ENCODE measurements at places on chromosomes 5 and 9.

DNA sequence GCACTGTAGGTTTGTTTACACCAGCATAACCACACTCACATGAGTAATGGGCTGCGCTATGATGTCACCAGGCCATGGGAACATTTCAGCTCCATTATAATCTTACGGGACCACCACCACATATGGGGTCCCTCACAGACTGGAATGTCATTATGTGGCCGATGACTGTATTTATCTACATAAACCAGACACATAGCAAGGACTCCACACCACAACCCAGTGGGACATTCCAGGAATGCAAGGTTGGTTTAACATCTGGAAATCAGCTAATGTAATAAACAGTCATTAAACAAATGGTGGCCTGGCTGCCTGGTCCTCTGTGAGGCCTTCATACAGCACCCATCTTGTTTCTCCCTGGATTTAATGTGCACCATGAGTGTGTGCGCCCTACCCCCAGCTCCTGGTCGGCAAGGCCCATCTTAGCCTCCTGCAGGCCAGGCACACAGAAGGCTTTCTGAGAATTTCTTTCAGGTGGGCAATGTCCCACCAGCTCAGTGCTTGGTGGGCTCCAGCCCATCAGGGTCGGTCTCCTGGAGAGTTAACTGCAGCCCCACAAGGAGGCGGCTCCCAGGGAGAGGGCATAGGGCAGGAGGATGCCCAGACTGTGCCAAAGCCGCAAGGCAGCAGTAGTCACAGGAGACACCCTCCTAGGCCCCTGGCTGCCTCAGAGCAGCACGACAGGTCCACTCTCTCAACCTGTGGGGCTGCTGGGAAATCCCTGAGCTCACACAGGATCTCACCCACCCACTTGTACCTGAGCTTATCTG is 35.9 kb upstream of the SARDH start:
- no peak for DNase-seq

GRCh38 chr5:1997640-1998347 is 115.1 kb upstream of the IRX4 start:
- DNase-seq: no peak

- DNase-seq: no peak
Observed at GRCh38 chr5:143488381-143488780, 84.9 kb upstream of the NR3C1 start.

- no peak for DNase-seq
Observed at GRCh38 chr9:5002811-5003210, 17.7 kb downstream of the JAK2 start.

GRCh38 chr9:83299094-83299493 is 236.2 kb upstream of the RASEF start:
- DNase-seq: no peak

DNA sequence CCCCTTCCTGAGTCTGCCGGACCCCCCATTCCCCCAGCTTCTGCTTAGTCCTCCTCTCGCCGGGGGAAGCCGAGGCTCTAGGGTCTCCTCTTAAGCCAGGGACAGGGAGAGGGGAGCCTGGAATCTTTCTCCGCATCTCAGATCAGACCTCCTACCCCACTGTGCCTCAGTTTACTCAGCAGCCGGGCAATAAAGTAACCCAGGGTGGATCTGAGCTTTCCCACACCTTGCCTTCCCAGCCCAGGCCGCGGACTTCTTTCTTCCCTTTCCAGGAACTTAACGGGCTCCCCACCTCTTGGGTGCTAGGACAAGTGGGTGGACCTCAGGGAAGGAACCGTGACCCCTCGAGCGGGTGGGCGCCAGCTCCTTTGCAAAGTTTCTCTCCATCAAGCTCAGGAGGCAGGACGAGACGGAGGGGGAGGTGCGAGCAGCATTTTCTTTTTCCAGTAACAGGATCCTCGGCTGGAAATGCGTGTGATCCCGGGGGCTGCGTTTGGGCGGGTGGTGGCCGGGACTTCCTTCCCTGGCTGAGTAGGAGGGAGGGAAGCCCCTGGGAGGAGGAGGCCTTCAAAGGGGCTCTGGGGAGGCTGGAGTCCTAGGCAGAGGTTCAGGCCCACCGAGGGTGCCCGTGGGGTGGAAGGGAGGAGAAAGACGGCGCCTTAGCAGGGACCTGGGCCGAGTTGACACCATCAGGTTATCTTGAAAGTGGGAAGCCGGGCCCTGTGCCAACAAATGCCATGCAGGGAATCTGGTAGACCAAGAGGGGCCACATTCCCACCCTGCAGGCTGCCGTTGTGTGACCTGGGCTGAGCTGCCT is 795 bp downstream of the DAB2IP start:
- DNase-seq: peak; percentile 71

DNA sequence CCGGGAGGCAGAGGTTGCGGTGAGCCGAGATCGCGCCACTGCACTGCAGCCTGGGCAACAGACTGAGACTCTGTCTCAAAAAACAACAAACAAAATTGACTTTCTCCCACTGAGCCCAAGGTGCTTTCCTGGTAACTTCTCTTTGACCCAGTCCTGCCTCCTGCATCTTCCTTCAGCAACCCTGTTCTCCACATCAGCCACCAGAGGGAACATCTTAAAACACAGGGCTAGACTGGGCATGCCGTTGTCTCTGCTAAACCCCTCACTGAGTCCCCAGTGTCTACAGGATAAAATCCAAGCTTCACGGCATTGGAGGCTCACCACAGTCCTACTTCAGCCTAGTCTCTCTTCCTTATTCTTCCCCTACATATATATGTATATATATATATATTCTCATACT is 39.8 kb upstream of the KCNMB1 start:
- DNase-seq: no peak

DNA sequence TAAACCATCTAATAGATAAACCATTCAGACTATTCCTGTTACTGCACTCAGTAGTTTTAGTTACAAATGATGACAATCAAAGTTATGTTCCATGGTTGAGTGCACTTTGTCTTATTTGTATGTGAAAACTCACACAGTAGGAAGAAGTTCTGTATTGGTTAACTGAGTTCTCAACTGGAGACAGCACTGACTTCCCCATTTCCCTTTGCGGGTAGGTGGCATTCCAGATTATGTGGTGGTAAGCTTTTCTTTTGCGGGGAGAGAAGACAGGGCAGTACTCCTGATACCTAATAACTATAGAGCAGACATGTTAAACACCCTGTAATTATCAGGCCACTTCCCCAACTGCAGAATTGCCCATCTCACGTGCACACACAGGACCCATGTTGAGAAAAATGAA is 24.4 kb downstream of the TARS1 start:
- DNase-seq: no peak

- no peak for DNase-seq
Observed at GRCh38 chr5:143955141-143955540, 143.2 kb downstream of the HMHB1 start.

DNA sequence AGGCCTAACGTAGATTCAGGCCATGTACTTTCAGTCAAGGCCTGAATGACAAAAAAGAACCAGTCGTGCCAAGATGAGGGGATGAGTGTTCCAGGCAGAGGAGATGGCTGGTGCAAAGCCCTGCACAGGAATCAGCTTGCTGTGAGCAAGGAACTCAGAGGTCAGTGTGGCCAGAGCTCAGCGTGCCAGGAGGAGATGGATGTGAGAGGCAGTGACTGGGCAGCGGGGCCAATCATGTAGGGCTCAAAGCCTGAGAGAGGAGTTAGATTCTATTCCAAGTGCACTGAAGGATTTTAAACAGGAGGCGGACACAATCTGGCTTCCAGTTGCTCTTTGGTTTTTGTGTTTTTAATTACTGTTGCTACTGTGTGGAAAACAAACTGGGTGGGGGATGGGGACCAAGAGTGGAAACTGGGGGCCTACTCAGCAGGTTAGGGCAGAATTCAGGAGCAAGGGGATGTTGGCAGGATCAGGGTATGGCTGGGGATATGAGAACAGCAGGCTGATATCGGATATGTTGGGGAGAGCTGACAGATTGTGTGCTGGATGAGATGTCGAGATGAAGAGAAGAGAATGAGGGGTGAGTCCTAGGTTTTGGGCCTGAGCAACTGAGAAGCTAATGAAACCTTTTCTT is 64.3 kb downstream of the ANGPTL2 start:
- DNase-seq: no peak

DNA sequence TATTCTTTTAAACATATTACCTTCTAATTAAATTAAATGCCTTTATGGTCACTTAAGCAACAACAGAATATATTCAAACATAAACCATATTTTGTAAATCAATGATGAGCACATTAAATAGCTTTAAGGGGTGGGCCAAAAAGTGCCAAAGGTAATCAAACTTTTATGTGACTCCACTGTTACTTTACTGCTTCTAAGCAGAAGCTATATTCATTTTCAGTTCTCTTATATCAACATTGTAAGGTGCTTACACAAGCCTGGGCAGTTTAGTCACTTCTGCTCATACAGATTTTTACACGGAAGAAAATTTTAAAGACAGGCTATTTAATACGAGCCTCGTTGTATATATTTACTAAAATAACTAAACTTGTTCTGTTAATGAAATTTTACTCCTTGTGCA is 29.9 kb downstream of the RFX3 start:
- no peak for DNase-seq

DNA sequence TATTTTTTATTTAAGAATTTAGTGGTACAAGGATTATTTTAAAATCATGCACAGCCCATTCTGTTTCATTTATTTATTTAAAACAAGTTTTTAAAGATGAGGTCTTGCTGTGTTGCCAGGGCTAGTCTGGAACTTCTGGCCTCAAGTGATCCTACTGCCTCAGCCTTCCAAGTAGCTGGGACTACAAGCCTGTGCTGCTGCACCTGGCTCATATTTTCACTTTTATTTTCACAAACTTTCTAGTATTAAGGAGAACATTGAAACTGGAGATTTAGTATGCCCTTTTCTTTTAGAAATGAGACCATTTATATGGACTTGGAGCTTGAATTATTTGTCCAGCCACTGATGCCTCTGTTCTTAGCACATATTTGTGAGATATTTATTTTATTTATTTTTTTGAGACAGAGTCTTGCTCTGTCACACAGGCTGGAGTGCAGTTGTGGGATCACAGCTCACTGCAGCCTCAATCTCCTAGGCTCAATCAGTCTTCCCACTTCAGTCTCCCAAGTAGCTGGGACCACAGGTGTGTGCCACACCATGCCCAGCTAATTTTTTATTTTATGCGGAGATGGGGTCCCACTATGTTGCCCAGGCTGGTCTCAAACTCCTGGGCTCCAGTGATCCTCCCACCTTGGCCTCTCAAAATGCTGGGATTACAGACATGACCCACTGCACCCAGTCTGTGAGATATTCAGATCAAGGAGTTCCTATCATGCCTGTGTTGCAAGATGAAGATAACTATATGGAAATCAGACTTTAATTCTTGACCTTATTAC is 7.4 kb downstream of the DMXL1 start:
- no peak for DNase-seq

- no peak for DNase-seq
Observed at GRCh38 chr9:133472753-133473378, 6.0 kb downstream of the SLC2A6 start.

- DNase-seq: no peak
Observed at GRCh38 chr9:16727452-16728136, 142.9 kb downstream of the BNC2 start.

GRCh38 chr5:124889486-124889825 is 143.0 kb upstream of the ZNF608 start:
- DNase-seq: no peak

DNA sequence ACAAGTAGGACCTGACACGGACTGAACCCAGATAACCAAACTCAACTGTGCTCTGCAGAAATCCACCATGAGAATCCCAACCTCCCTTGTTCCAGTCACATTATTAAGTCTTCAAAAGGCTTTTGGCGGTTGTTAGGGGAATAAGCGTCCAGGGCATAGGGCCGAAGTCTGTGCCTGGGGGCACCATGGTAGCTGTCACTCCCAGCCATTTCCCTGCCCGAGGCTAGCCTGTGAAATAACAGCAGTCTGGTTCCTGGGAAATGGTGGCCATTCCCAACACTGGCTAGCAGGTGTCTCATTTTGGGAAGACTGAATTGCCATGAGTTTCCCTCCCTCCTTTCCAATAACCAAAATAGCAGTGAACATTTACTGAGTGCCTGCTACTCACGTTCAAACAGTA is 122.2 kb downstream of the CRB2 start:
- DNase-seq: no peak

GRCh38 chr5:92980491-92980890 is 600.5 kb downstream of the NR2F1-AS1 start:
- no peak for DNase-seq

DNA sequence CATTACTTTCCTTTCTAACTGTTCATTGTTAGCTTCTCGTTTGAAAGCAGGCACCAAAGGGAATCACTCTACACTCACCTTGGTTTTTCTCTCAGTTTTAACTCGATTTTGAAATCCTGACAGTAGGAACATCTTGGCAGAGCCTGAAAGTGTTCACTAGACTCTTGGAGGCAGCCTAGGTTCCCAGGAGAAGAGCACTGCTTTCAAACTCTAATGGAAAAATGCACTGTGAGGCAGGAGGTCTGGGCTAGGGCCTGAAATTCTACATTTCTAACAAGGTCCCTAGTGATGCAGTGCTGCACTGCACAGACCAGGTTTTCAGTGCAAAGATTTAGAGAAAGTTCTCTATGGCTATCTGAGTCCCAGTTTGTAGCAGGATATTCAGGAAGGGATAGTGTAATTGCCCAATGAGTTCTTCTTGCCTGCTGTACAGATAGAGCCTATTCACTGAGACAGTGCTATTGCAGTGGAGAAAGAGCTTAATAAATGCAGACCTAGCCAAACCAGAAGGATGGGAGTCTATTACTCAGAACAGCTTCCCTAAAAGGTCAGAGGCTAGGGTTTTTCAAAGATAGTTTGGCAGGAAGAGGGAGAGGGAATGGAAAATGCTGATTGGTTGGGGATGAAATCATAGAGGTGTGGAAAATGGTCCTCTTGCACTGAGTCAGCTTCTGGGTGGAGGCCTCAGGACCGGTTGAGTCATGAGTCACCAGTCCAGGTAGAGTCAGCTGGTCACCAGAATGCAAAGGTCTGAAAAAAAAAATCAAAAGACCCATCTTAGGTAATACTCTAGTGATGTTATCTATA is 153.9 kb downstream of the GPBP1 start:
- DNase-seq: no peak

DNA sequence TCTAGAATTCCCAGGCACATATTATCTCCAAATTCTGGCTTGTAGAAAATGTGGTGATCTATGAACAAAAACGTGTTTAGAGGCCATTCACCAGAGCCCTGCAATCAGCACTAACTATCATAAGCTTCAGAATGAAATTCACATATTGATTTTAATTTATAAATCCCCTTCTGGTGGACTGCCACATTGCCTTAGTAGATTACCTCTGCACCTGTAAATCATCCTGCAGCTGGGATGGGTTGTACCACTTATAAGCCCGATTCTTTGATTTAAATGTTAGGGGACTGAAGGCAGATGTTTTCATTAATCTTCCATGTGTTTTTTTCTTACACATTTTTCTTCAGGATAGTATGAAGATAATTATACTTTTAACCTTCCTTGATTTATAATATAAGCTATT is 140.7 kb upstream of the PTPRD start:
- DNase-seq: no peak
